Right renal cortex interstitium (tissue), 3 donors: ENCODE measurements at places on chromosomes 13 and 19. TPM values are rescaled to one million over a fixed set of nuclear protein-coding genes. Genes with fewer than 3 reads are reported as not detected.

Gene SYNGR4
- polyA plus RNA-seq: 0.46 TPM

GRCh38 chr19:11268783-11269267, 6.5 kb upstream of the DOCK6 start:
- DNase-seq: no peak

GRCh38 chr13:73138276-73138637, 79.5 kb downstream of the KLF5 start:
- DNase-seq: no peak

- DNase-seq: no peak
These were observed 22.1 kb upstream of the GGACT start for GRCh38 chr13:100610391-100611347.

DNA sequence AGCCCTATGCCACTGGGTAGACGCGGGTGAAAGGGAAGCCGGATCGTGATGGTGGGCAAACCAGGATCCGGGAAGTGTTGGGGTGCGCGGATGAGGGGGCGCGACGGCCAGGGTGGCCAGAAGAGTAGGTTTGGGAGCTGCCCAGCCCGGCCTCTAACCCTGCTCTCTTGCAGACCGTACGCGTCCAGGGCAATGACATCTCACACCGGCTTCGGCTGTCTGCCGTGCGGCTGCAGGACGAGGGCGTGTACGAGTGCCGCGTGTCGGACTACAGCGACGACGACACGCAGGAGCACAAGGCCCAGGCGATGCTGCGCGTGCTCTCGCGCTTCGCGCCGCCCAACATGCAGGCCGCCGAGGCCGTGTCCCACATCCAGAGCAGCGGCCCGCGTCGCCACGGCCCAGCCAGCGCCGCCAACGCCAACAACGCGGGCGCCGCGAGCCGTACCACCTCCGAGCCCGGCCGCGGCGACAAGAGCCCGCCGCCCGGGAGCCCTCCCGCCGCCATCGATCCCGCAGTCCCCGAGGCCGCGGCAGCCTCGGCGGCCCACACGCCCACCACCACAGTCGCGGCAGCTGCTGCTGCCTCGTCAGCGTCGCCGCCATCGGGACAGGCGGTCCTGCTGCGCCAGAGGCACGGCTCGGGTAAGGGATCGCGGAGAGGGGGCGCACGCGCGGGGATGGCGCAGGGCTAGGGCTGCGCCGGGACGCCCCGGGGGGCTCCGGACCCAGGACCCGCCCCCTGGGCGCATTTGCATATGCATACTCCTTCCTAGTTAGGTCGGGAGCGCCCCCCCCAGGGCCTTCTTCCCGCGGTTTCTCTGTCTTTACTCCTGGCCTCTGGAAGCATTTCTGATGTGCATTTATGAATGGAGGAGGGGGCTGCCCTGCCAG, 4.1 kb downstream of the VSTM2B start:
- no peak for DNase-seq

DNA sequence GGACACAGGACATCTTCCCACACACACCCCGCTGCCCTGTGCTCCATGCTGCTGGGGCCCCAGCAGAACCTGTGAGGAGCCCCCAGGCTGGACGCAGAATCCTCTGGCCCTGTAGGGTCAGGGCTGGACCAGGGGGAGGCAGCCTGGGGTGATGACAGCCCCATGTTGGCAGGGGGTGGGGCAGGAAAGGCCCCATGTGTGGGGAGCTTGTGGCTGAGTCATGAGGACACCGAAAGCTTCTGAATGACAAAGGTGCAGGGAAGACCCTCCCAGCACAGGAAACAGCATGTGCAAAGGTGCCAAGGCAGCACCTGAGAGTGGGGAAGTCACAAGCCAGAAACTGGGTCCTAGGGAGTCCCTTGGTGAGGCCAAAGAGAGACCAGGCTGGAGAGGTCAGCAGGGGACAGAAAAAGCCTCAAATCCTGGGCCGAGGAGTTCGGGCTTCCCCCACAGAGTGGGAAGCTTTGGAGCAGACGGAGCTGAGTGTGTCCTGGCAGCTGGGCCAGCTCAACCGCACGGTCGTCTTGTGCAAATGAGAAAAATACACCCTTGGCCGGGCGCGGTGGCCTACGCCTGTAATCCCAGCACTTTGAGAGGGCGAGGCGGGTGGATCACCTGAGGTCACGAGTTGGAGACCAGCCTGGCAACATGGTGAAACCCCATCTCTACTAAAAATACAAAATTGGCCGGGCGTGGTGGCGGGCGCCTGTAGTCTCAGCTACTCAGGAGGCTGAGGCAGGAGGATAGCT, 17.5 kb downstream of the ATP8B3 start:
- no peak for DNase-seq

DNA sequence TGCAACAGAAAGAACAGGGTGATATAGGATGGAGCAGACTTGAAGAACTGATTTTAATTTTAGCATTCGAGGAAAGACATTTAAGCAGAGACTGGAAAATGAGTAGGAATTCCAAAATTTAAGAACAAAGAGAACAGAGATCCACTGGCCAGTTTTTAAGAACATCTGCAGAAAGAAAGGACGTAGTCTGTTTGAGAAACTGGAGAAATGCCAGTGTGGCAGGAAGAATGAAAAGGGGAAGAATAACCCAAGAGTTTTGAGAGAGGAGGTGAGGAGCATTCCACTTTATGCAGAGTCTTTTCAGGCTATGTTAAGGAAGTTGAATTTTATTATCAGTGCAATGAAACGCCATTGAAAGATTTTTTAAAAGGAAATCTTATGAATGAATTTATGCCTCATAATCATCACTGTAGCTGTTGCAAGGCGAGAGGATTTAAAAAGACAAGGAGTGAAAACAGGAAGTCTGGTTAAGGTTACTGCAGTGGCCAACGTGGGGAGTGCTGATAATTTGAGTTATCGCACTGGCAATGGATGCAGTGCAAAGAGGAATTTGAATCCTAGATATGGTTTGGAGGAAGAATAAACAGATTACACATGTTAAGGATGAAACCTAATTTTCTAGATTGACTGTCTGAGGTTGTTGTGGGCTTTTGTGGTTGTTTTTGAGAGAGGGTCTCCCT, 253.8 kb downstream of the DACH1 start:
- DNase-seq: no peak

GRCh38 chr13:24187185-24187584, 26.7 kb downstream of the SPATA13 start:
- DNase-seq: no peak

- no peak for DNase-seq
These were observed 551.4 kb upstream of the SGCG start for GRCh38 chr13:22629374-22629773.

DNA sequence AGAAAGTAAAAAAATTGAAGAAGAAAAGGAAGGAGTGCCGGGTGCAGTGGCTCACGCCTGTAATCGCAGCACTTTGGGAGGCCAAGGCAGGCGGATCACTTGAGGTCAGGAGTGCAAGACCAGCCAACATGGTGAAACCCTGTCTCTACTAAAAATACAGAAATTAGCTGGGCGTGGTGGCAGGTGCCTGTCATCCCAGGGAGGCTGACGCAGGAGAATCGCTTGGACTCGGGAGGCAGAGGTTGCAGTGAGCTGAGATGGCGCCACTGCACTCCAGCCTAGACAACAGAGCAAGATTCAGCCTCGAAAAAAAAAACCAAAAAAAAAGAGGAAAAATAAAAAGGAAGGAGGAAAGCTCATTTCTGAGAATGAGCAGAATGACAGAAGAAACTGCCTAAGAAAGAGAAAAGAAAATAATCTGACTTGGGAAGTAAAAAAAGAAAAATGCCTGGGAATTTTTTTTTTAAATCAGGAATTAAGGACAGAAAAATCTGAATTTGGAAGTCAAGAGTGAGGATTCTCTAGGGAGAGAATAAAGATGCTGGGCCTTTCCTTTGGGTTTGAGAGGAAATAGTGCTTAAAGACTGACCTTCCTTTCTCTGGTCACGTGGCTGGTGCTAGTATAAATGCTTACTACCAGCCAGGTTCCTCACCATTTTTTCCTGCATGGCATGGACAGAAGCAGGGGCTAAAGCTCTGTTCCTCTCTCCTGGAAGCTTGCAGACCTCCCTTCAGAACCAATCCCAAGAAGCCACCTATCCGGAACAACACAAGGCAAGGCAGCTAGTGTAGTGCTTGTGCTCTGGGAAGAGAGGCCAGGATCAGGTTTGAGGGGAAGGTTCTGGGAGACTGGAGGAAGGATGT, at the start of gene FFAR2:
TSS of gene FFAR2 (plus strand) at position 652 of the 864 bp plus-strand sequence. CDS start 1,458 bp downstream, outside the sequence.
- no peak for DNase-seq

- DNase-seq: no peak
These were observed 96.8 kb downstream of the GPR12 start for GRCh38 chr13:26663791-26664190.
